Colonic mucosa (tissue), 4 donors: ENCODE measurements at places on chromosomes 7 and 10. TPM values are rescaled to one million over a fixed set of nuclear protein-coding genes. Genes with fewer than 3 reads are reported as not detected.
A peak's percentile ranks its signal among the peaks of the same experiment; 100 is the strongest.

GRCh38 chr10:15763006-15763405, 43.3 kb upstream of the ITGA8 start:
- no peak overlapping the region for H3K27ac ChIP-seq
- no peaks in the 10 kb centered on the region for H3K27me3 ChIP-seq
- H3K36me3 ChIP-seq: no peaks in the 10 kb centered on the region
- no peak overlapping the region for H3K4me3 ChIP-seq

GRCh38 chr7:139367438-139368155, 7.9 kb downstream of the LUC7L2 start:
- no peak overlapping the region for H3K27ac ChIP-seq
- no peaks in the 10 kb centered on the region for H3K4me1 ChIP-seq
- no peak for DNase-seq
- no peaks in the 10 kb centered on the region for H3K36me3 ChIP-seq

GRCh38 chr10:3765146-3765545, 19.9 kb downstream of the KLF6 start:
- DNase-seq: no peak
- peak overlapping the region; percentile 16 for H3K27ac ChIP-seq
- no peaks in the 10 kb centered on the region for H3K27me3 ChIP-seq
- H3K4me1 ChIP-seq: no peaks in the 10 kb centered on the region

DNA sequence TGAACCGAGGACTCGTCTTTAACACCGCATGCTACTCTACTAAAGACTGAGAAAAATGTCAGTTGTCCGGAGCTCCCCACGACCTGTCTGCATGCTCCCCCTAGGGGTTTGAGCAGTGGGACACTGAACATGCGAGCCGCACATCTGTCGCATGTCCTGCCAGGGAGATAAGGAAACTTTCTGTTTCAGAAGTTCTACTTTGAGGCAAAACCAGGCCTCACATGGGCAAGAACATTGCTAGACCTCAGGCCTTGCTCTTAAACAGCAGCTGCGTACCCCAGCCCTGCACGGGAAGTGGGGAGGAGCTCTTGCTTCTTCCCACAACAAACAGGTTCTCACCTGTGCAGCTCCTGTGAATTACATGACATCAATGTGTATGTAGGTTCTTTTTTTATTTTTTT, 30.3 kb upstream of the HERPUD2 start:
- H3K27me3 ChIP-seq: no peaks in the 10 kb centered on the region
- H3K36me3 ChIP-seq: no peaks in the 10 kb centered on the region
- no peaks in the 10 kb centered on the region for H3K4me1 ChIP-seq
- no peak overlapping the region for H3K27ac ChIP-seq

DNA sequence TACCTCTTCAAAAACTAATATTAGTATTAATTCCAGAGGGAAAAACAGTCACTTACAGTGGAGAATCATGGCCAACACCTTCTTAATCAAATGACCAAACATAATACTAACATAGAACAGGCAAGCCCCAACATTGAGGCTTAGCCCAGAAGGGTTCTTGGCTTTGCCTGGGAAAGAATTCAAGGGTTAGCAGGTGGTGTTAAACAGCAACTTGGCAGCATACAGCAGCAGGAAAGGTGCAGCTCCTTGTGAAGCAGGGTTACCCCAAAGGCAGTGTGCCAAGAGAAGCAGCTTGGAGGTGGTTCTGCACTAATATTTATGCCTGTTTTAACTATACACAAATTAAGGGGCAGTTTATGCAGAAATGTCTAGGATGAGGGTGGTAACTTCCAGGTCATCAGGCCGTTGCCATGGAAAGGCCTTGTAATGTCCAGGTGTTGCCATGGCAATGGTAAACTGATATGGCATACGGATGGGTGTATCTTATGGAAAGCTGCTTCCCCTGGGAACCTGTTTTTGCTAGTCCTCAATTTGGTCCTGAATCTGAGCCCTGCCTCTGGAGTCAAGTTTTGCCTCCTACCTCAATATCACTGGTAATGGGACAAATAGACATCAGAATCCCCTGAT, 27.2 kb upstream of the BEND7 start:
- H3K4me1 ChIP-seq: no peaks in the 10 kb centered on the region

DNA sequence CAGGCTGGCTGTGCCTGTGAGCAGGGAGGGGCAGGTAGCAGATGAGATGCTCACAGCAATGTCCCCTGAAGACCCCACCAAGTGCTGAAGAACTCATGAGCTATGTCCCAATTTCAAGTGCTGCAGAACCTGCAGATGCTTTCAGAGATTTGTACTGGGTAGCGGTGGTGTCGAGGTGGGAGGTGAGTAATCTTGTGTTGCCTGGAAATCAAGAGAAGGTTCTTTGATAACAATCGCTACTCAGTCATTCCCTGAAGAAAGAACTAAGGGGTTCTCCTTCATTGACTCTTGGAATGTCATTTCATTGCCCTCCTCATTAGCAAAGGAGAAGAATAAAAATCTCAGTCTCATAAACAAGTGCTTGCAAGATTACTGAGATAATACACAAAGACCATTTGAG, 246.4 kb downstream of the EMX2 start:
- DNase-seq: no peak
- H3K36me3 ChIP-seq: no peaks in the 10 kb centered on the region
- H3K4me3 ChIP-seq: no peak overlapping the region
- H3K27ac ChIP-seq: no peak overlapping the region

DNA sequence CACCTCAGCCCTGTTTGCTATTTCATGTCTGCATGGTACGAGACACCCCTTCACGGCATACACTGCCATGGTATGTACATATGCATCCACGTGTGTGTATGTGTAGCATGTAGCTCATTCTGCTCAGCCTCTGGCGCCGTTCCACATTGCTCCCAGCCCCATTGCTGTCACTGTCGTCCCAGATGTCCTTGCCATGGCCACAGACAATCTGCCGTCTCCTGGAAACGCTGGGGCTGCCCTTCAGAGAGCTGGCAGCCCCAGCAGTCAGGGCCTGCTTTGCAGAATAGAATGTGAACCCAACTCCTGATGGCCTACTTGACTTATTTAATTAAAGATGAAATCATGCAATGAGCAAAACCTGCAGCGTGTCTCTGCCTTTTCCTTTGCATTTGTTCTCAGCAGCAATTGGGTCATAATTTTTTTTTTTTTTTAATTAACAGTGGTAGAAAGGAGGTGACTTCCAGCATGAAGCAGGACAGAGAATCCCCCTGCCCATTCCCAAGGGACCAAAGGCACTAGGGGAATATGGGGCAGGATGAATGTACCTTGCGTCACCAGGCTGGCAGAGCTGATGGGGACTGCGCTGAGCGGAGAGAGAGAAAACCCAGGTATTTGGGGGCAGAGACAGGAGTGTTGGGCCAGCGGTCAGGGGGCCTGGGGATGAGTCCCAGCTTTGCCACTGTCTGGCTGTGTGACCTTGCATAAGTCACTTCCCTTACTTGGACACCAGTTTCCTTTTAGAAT, 49.2 kb downstream of the CHST3 start:
- no peak overlapping the region for H3K27ac ChIP-seq
- no peaks in the 10 kb centered on the region for H3K27me3 ChIP-seq
- H3K4me1 ChIP-seq: no peaks in the 10 kb centered on the region
- no peaks in the 10 kb centered on the region for H3K36me3 ChIP-seq

- no peak overlapping the region for H3K27ac ChIP-seq
- no peaks in the 10 kb centered on the region for H3K36me3 ChIP-seq
- no peaks in the 10 kb centered on the region for H3K4me1 ChIP-seq
- no peaks in the 10 kb centered on the region for H3K27me3 ChIP-seq
These were observed 9.9 kb upstream of the DOCK1 start for GRCh38 chr10:126895214-126895781.

Gene OSBPL3
- 14.8 TPM for total RNA-seq

Gene GSTO1
- 98.0 TPM for total RNA-seq

Gene CUEDC2
- 32.1 TPM for total RNA-seq

Gene C10orf67
- total RNA-seq: not detected

Gene NEUROD6
- total RNA-seq: not detected

Gene SORBS1
- 150 TPM for total RNA-seq

Gene AGAP3
- 50.8 TPM for total RNA-seq

Gene TAC1
- not detected for total RNA-seq

Gene NPTX2
- 1.6 TPM for total RNA-seq

Gene HOXA3
- 14.1 TPM for total RNA-seq

Gene YAE1
- total RNA-seq: 21.8 TPM

Gene POT1
- total RNA-seq: 9.3 TPM

Gene SKIDA1
- 0.10 TPM for total RNA-seq
